ENCODE measurements at places on chromosomes 12 and 14. TPM values are rescaled to one million over a fixed set of nuclear protein-coding genes. Genes with fewer than 3 reads are reported as not detected.

Gene GLIPR1
- 10.0 TPM for total RNA-seq

Gene NFE2
- 1.1 TPM for total RNA-seq

GRCh38 chr12:81150382-81150781, 72.5 kb downstream of the ACSS3 start:
- DNase-seq, result no peak

GRCh38 chr14:92035890-92036289, 4.0 kb downstream of the TRIP11 start:
- no peak for DNase-seq

DNA sequence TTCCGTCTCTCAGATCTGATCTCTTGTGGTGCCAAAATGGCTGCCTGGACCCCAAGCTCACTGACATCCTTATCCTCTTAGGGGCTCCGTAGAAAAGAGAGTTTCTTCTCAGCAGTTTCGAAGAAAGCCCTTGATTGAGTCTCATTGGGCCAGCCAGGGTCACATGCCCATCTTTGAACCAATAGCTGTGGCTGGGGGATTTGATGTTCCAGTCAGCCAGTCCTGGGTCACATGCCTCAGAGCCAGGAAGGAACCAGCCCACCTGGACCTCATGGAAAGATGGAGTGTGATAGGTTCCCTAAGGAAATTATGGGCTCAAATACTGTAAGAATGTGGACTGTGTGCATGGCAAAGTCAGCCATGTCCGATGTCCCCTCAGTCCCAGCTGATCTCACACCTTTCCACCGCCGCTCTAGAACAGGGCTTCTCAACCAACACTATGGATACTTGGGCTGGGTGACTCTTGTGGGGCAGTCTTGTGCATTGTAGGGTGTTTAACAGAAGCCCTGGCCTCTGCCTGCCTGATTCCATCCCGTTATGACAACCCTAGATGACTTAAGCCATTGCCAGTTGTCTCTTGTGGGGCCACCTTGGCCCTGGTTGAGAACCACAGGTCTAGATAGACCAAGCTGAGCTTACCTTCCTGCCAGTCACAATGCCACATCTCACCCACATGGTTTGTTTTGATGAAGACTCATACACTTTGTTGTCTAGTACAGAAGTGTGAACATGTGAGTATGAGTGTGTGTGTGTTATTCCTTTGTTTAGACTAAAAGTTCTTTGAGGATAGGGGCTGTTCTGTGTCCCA, 163.9 kb downstream of the ADGRD1 start:
- no peak for DNase-seq

GRCh38 chr12:106941481-106942156, 14.1 kb upstream of the TMEM263 start:
- DNase-seq, result no peak

DNA sequence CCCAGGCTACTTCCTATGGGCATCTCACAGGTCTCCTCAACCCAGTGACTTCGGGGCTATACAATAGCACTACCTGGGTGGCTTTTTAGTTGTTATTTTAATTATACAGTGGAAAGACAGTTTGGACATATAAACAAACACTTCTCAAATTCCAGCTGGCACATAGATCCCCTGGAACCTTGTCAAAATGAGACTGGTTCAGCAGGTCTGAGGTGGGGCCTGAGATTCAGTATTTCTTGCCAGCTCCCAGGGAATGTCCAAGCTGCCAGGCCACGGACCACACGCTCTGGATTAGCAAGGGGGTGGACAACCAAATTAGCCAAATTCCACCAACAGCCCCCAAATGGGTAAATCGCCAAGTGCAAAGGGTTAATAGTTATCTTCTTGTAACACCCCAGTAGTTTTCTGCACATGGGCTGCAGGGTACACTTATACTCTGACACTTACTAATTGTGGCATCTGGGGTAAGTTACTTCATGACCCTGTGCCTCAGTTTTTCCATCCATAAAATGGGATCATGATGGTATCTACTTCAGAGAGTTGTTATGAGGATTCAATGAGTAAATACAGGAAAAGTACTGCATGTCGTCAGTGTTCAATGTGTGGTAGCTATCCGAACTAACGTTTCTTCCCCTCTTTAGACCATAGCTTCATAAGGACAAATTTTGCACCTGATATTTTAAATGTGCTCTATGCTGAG, 789.4 kb upstream of the TBX3 start:
- peak; percentile 85 for DNase-seq
